Stimulated activated CD4-positive, alpha-beta T cell treated with anti-CD3 and anti-CD28 coated beads, TNF-alpha, amount 100 ng/mL, for 24 hours (primary cell): ENCODE measurements at places on chromosomes 5 and 9.

GRCh38 chr9:134551644-134552348 lies 89.8 kb upstream of the COL5A1 start:
- no peak for DNase-seq

DNA sequence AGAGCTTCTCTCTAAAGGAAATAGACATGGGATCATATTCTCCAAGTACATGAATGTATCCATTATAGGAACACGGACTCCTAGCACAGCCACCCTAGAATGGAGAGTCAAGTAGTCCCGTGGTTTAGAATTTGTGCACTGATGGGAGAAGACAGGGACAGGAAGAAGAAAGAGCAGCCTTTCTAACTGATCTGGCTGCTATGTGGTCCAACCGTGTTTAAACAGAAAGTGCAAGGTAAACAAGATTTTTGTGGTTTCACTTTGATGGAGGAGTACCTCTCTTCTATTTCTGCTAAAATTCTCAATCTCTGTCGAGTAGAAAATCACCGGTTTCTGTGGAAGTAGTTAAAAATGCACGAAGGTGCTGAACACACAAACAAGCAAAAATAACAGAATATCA lies 171.3 kb downstream of the ST8SIA4 start:
- DNase-seq, result no peak

DNA sequence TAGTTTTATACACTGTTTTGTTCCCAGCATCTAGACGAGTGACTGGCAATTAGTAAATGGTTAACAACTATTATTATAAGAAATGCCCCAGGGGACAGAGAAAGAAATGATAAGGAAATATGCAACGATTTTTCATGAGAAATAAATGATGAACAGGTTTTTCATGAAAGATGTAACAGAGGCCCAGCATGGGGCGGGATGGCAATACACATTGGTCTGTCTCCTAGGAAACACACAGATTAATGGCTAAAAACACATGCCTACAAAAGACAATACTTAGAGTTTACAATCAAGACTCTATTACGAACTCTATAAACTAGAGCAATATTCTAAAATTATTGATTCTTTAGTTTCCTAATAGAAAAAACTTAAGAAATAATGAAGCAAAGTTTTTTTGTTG lies 441.5 kb upstream of the CDH9 start:
- DNase-seq, result no peak

DNA sequence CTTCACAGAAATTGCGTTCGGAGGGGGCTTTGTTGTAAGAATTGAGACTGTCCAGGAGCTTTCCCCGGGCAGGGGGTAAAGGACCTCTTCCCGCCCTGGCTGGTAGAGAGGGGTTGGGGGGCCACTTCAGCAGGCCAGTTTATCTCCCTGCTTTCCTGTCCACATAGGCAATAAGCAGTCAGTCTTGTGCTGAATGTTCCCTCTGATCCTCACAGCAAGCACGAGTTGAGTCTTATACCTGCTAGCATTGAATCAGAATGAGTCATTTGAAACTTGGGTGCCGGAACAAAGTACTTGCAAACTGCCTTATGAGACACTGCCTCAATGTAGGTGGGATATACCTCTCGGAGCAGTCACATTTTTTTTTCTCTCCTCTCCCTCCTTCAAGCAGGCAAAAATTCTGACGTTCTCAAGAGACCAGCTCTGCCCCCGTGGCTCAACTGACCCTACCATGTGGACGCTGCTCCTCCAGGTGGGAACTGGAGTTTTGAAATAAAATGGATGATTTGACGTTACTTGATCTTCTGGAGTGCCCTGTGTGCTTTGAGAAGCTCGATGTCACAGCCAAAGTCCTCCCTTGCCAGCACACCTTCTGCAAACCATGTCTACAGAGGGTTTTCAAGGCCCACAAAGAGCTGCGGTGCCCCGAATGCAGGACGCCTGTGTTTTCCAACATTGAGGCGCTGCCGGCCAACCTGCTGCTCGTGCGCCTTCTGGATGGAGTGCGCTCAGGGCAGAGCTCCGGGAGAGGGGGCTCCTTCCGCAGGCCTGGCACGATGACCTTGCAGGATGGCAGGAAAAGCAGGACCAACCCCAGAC lies 1.3 kb downstream of the SH3RF2 start:
- no peak for DNase-seq

DNA sequence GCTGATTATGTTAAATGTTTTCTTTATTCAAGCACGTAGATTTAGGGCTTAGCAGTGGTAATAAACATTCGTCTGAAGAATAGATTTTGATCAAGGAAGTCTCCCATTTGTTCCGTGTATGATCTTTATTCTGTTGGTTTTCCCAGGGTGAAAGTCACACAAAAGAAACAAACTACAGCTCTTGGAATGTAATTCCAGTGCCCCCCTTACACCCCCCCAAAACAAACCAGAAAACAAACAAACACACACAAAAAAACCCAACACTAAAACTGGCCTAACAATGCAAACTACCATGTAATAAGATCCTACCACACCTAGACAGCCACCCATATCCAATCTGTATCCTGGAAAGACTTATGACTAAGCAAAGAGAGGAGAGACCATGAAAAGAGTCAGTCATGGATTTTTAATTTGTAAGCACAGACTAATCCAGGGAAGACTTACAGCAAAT lies 196.2 kb upstream of the ELL2 start:
- DNase-seq, result no peak

DNA sequence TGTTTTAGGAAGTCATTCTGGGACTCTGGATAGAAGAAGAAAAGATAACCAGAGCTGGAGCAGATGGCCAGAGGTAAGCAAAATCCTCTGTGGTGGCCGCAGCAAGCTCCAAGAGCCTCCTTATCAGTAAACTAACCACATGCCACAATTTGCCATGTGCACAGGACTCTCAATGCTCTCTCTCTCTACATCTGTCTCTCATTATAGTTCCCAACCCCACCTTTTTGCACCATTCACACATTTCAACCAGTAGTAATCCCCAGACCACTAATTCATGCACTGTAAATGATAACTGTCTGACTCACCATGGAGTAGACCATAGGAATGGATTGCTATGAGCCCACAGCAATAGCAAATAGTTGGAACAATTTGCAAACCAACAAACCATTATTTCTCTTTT lies 526.1 kb downstream of the TLR4 start:
- no peak for DNase-seq

DNA sequence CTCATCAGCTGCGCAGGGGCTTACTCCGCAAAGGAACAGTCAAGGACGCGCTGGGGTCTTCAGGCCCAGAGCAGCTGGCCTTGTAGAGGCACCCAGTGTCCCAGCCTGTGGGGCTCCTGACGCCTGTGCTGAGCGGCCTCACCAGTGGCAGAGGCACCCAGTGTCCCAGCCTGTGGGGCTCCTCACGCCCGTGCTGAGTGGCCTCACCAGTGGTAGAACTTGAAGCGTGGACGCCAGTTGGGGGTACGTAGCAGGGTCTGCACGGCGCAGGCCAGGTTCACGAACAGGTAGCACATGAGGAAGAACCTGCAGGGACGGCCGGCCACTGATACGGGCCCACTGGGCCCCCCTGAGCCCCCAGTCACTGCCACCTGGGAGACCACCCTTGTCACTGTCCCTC lies 35.9 kb downstream of the SLC12A7 start:
- DNase-seq, result no peak

DNA sequence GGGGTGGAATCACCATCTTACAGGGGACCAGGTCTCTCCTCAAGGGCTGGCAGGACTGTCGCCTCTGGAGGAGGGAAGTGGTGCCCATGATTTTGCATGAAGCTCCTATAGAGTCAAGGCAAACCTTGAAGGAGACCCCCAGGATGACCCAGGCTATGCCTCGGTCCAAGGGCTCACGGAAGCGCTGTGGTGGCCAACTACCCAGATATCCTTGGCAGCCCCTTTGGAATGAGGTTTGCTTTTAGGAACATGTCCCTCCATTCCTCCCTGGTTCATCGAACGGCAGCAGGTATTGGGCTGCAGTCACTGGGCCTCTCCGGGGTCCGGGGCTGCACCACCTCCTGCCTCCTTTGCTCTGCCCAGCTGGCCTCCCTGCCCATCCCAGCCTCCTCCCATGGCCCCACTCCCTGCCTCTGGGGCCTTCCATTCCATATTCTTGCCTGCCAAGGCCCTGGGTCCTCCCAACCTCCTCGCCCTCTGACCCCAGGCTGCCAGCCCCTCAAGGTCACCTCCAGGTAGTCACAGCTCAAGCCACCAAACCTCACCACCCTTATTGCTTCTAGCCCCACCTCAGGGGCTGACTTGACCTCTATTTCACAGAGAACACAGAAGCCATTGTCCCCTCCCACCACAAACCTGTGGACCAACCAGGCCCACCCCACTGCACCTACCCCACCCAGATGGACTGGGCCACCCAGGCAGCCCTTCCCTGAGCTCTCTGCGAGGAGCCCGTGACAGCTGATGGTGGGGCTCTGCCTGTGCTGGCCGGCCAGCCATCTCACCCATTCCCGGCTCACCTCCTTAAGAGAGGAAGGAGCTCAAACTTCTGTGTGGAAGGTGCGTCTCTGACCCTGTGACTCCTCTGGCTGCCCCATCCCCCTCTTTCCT lies 3.6 kb upstream of the IL3 start:
- DNase-seq, result no peak

DNA sequence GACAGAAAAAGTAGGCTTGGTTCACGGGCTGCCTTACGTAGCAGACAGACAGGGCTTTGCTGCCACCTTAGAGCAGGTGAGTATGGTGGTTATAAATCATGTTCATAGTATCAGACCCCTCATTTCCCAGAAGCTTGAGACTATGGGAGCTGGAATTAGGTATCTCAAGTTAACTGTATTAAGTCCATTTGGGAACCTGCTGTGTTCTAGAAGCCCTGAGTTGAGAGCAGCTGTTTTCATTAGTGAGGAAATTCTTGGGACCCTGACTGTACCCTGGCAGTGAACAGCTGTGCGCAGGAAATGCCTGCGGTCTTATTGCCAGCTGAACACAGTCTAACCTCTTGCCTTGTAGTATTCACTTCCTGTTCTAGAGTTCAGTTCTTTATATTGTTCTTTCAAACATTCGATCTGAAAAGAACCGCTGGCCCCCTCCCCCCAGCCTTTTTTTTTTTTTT lies 29.8 kb downstream of the UGCG start:
- DNase-seq, result no peak

GRCh38 chr5:115530426-115530825 lies 14.1 kb downstream of the FEM1C start:
- DNase-seq, result no peak

- no peak for DNase-seq
Measured at GRCh38 chr5:128984480-128984879, 19.2 kb downstream of the SLC27A6 start.

DNA sequence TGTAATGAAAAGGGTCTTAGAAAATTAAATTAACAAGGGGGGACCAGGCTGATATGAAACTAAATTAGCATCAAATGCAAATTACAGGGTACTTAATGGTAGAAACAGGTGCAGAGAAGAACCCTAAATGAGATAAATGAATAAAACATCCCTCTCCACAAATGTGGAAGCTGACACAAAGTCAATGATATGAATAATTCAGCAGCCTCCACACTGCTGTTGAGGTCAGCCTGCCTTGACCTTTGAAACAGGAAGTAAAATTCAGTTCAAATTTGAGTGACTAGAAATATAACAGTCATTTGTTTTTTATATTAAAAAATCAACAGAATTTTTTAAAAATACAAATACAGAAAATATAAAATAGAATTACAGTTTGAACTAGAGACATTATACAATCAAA lies 40.0 kb downstream of the EBF1 start:
- DNase-seq, result no peak

GRCh38 chr5:98679963-98680362 lies 93.5 kb upstream of the RGMB start:
- DNase-seq, result no peak

GRCh38 chr9:96089452-96090085 lies 212.4 kb downstream of the HSD17B3 start:
- DNase-seq, result no peak

DNA sequence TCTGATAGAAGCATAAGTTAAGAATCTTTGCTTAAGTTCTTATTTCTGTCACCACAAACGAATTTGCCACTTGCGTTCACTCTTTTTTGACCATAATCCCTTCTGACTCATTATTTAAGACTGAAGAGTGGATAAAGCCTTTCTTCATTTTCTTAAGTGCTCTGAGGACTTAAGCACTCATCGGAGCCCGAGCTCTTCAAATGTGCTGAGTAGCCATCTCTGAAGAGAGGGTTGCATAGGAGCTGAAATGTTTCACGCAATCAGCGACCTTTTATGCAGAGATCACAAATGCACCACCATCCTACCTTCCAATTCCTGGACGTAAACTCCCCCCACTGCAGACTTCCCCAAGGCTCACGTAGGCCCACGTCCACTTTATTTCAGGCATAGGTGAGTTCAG lies 699.2 kb downstream of the IRX1 start:
- DNase-seq, result no peak

DNA sequence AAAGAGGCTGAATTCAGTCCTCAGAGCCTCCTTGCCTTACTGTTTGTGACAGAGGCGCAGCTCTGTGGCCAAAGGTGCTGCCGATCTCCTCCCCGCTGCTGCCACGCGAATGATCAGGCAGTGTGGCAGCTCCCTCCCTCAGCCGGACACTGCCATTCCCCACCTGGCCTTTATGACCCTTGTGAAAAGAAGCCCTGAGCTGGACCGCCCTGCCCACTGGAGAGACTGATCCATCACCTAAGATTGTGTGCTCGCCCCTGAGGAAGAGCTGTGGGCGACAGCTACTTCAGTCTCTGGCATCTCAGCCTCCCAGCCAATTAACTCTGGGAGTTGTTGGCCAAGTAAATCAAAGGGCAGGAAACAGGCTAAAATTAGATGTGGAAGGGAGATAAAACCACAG lies 90.9 kb downstream of the CARTPT start:
- DNase-seq, result no peak

GRCh38 chr9:121021301-121021700 lies 28.8 kb downstream of the C5 start:
- DNase-seq, result no peak
